Activated CD8-positive, alpha-beta memory T cell treated with anti-CD3 and anti-CD28 coated beads, Interleukin-2, amount 50 U/mL, for 48 hours (primary cell): ENCODE measurements at places on chromosomes 4 and X.

- no peak for DNase-seq
Observed at GRCh38 chr4:61741327-61742096, 541.4 kb downstream of the ADGRL3 start.

DNA sequence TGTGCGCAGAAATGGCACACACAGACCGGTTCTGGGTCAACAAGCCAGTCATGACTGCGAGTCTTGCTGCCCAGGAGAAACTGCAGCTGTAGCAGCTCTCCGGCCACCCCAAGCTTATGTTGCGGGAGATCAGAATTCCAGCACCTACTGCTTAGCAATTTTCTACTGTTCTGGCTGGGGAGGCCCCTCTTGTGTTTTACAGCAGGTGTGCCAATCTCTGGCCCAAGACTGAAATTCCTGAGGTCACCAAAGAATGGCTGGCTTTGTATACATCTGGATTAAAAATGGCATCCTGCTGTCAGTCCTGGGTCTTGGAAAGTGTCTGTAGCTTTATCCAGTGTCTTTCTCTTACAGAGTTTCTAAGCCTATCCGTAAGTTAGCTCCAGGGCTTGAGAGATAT is 68.9 kb upstream of the TRAM1L1 start:
- DNase-seq: no peak

GRCh38 chr4:176729489-176729888 is 63.2 kb downstream of the VEGFC start:
- DNase-seq: no peak

DNA sequence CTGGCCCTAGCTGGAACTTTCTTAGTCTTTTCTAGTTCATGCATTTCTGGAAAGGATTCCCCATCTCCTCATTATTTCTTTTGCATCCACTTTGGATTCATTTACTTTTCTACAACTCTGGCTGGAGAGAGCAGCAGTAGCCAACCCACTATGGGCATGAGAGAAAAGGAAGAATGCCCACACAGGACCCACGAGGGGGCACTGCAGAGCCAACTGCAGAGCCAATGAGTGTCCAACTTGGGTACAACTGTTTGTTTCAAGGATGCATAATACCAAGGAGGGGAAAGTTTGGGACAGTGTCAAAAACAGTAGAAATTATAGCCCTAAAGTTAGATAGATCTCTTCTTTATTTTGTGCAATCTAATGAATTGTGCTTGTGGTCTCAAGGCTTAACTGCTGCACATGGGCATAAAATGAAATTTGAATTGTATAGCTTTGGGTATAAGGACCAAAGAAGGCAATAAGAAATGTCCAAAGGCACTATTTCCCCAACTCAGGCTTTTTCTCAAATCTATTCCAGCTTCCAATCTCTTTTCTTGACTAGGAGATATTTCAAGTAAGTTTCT is 230.6 kb downstream of the NSUN7 start:
- no peak for DNase-seq

GRCh38 chrX:130893356-130894085 is 9.5 kb downstream of the ENOX2 start:
- no peak for DNase-seq

GRCh38 chr4:61373901-61374440 is 173.8 kb downstream of the ADGRL3 start:
- no peak for DNase-seq

GRCh38 chr4:37549041-37549440 is 137.1 kb downstream of the RELL1 start:
- no peak for DNase-seq

GRCh38 chrX:69524781-69525363 is 20.7 kb downstream of the NALF2 start:
- DNase-seq: no peak

DNA sequence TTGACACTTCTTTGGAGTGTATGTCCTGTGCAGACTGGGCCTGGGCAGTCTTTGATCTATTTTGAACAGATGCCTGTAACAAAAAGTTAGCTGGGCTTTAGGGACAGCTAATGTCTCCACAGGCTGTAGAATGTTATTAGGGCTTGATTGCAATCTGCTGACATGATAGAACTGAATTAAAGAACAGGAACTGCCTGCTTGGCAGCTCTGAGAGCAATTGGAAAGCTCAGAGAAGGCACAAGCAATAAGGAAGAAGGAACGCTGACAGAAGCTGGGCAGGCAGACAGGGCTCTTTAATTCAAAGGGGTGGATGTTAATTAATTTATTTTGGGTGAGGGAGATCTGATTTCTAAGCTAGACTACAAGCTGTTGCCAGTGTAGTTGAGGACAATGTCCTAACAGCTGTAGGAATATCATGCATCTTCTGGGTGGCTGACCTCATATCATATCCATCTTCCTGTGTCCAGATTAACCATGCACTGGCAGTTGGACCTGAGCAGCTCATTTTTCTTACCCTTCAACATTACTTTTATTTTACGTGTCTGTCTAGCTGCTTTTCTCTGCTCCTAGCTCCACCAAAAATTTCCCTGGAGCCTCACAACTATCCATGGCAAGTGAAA is 20.7 kb upstream of the GRXCR1 start:
- DNase-seq: no peak

DNA sequence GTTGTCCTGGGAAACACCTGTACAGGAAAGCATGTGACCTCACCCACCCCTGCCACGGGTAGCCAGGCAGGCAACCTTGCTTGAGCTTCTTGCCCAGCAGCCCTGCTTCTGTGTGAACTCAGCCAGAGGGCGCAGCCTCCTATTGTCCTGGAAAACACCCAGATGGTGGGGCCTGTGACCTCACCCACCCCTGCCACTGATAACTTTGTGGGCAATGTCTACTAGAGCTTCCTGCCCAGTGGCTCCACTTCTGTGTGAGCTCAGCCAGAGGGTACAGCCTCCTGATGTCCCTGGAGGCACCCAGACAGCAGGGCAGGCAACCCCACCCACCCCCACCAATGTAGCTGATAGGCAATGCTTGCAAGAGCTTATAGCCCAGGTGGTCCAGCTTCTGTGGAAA is 146.3 kb downstream of the DTHD1 start:
- DNase-seq: no peak

DNA sequence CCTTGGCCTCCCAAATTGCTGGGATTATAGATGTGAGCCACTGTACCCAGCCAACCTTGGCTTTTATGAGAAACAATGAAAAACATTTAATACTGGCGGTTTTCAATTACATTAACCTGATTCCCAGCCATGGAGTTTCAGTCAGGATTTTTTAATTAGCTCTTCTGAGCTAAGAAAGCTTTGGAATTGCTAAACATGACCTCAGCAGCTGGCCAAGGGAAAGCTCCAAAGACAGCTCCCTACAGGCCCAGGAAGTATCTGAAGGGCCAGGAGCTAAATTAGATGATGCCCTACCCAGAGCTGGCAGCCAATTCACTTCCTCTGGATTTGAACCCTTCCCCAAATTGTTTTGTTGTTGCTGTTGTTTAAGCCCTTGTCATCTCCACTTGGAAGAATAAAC is 26.5 kb upstream of the FUNDC1 start:
- no peak for DNase-seq

DNA sequence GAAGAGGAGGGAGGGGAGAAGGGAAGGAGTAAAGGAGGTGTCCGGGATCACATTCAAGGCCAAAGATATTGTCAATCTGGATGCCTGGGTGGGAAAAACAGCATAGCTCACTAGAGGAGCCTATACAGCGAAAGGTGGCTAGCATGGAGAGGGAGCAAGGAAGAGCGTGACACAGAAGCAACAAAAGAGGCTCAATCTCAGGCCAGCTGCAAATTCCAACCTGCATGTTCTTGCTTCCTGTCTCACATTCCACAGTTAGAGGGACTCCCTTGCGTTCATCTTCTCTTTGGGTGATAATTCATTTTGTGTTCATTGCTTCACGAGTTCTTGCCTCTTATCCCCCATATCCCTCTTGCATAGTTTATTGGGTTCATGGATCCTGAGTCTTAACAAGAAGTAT is 3.0 kb upstream of the CLNK start:
- no peak for DNase-seq

DNA sequence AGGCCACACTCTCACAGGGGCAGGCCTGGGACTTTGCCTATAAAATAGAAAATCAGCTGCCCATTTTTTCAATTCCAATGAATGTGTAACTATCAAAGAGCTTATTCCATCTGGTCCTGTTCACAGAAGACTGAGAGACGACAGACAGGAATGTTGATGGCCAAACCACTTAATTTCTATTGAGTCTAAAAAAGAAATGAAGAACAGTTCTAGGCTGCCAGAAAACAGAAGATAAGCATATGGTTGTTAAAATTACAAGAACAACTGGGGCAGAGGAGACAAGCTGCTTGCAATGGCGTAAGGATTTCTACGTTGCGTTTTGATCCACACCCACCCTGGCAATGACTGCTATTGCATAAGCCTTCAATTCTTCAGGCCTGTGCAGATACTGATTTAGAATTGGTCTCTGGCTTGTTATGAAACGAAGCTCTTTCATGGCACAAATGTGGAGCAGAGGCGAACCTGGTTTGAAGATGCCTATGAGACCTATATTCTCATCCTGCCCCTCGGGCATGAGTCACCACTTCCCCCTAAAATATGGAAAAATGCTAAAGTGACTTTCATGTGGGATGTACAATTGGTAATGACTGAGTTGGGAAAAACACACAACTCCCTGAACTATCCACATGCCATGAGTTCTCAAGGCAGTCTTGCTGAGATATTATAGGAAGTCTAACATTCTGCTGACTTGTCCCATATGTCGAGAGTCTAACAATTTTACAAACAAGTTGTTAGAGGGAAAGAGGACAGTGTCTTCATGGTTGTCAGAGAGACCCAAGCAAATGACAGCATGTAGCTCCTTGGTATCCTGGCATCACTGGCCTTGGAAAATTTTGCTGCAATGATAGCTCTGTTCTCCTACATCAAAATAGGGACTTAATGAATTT is 37.9 kb upstream of the SORBS2 start:
- no peak for DNase-seq

DNA sequence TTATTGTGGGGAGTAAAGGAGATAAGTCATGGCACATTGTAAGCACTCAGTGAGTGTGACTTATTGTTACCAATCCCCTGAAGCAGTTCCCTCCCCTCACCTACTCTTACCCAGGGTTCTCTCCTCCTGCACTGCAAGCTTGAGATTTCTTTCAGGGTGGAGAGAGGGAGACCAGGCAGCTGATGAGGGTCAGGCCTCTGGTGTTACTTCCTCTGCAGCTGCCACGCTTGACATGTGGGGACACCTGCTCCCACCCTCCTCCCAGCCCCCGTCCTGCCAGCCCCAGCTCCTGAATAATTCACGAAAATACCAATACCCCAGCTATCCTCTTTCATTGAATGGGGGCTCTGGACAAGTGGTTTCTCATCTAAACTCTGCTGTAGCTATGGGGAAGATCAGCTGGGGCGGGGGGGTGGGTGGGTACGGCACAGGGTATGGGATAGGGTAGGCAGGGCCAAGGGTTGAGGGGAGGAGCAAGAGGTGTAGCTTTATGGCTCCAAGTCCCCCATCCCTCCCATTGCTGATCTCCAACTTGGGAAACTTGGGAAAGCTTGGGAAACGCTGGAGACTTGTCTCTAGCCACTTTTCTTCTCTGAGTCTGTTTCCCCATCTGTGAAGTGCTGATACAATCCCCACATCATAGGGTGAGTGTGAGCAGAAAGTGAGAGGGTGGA is 148.5 kb upstream of the PJA1 start:
- DNase-seq: no peak

GRCh38 chr4:168849030-168849675 is 160.9 kb downstream of the CBR4 start:
- DNase-seq: no peak

- DNase-seq: no peak
Observed at GRCh38 chr4:15077969-15078368, 75.7 kb downstream of the CPEB2 start.

DNA sequence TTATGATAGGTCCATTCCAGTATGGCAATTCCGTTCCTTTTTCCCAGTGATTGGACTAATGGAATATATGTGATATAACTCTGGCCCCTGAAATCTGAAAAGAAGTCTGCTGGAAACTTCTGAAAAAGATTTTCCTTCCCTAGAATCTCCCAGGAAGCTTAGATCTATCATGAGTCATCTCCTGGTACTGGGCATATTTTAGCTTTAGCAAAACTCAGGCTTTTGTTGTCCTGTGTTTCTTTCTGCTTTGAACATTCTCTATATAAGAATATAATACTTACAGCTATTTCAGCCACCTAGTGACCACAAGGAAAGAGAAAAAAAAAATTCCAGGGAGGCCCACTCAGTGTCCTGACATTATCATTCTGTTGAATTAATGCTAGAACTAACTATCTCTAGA is 597.2 kb upstream of the GRIA3 start:
- no peak for DNase-seq

GRCh38 chr4:65259296-65259695 is 411.0 kb downstream of the EPHA5 start:
- no peak for DNase-seq

DNA sequence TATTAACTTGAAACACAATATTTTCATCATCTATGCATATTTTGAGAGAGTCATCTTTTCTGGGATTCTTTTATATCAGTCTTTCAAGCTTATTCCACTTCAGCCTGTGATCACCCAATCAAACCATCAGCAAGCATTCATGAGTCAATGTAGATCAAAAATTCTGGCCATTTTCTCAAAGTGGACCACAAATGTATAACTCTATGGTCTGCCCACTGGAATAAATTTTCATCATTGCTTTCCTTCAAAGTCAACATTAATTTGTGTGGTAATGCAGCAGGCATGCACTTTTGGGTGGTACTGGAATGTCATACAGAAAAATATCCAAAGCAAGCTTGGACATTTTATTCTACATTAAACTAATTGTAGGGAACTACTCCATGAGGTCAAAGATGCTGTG is 1013.0 kb downstream of the STIM2 start:
- no peak for DNase-seq

- DNase-seq: no peak
Observed at GRCh38 chr4:181219783-181220416, 1023.3 kb upstream of the TENM3 start.

DNA sequence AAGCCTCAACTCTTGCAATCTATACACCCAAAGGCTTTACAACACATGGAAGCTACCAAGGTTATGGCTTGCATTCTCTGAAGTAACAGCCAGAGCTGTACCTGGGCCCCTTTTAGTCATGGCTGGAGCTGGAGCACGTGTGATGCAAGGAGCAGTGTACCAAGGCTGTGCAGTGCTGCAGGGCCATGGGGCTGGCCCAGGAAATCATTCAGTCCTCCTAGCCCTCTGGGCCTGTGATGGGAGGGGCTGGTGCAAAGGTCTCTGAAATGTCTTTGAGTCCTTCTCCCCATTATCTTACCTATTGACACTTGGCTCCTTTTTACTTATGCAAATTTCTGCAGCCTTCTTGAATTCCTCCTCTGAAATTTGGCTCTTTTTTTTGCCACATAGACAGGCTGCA is 500.1 kb upstream of the FAM47C start:
- no peak for DNase-seq

DNA sequence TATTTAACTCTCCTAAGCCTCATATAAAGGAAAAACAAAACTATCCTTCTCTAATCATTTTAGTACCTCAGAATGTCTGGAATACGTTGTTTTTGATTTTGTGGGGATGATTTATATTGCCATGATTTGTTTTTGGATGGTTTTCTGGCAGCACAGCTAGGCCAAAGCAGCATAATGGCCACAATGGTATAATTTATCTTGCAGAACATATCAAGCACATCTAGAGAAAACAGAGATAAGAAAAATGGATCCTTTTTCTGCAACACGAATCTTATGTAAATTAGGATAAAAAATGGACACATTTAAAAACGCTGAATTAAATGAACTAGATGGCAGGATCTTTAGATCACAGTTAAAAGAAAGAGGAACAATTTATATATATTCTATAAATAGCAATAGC is 269.9 kb upstream of the FAT4 start:
- no peak for DNase-seq

GRCh38 chrX:13487731-13488505 is 81.5 kb upstream of the EGFL6 start:
- DNase-seq: no peak

GRCh38 chrX:45712067-45712466 is 511.4 kb upstream of the DIPK2B start:
- no peak for DNase-seq
